ENCODE measurements at places on chromosomes 4 and X.
A peak's percentile ranks its signal among the peaks of the same experiment; 100 is the strongest.

- ATAC-seq: no peak
These were observed 8.6 kb downstream of the OPHN1 start for GRCh38 chrX:68424719-68425118.

GRCh38 chr4:183149616-183150539, 50.8 kb downstream of the WWC2 start:
- ATAC-seq: no peak

DNA sequence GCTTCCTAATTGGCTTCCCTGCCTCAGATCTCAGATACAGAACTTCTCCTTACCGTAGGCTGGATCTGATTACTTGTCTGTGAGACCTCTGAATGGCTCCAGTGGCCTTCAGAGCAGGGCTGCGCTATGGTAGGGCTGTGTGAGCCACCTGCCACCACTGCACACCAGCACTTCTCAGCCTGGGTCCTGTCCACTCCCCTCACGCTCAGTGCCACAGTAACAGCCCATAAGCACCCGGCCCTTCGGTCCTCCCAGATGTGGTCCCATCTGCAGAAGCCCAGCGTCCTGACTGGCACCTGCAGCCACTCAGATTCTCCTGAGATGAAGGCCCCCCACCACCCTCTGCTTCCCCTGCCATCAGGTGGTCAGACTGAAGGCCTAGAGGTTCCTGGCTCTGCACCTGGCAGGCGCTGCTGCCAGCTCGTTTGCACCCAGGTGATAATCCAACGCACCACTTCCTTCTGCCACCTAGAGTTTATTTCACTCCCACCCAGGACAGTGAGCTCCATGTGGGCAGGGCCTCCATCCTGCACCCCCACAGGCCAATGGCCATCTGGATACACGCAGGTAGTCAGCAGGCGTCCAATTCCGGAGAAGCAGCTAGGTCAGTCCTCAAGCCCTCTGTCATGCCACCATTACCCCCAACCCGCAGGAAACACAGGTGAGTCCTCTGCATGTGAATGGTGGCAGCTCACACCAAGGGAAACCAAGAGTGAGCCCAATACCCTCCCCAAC, 5.4 kb downstream of the WDR1 start:
- ATAC-seq: no peak

GRCh38 chr4:47703008-47703407, 134.9 kb downstream of the CORIN start:
- ATAC-seq: no peak

GRCh38 chr4:113773014-113773413, 11.5 kb upstream of the CAMK2D start:
- no peak for ATAC-seq

DNA sequence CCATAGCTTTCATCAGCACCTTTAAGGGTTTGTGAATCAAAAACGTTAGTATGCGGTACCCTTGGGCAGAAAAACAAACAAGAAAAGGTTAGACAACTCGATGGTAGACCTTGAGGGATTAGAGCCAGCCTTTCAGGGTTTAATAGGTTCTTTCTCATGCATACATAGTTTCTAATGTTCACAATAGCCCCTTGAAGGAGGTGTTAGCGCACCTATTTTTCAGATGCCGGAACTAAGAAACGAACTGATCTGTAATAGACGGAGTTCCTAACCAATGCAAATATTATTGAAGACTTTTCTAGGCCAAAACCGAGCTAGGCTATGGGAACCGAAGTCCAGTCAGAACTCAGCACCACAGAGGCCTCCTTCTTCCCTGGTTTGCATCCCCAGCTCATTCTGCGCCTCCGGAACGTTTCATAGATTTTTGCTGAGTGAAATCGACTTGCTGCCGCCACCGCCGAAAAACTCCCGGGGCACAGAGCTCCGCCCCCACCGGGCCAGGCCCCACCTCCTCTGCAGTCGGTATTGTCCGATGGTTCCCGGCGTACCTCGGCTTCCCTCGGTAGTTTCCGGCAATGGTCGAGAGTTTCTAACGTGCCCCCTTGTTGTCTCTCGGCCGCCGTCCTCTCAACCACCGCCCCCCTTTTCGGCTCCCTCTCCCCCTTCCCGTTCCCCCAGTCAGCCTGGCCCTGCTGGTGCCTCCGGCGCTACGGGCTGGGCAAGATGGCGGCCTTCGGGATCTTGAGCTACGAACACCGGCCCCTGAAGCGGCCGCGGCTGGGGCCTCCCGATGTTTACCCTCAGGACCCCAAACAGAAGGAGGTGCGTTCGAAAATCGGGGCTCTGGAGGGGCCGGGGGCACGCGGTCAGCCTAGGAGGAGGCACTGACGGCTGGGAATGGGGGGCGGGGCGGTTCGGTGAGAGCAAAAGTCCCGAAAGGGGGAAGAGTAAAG, at the start of gene MED12:
TSS of gene MED12 (plus strand) at position 565 of the 953 bp plus-strand sequence. CDS start at position 724, 159 bp downstream.
- peak; percentile 99 for ATAC-seq

DNA sequence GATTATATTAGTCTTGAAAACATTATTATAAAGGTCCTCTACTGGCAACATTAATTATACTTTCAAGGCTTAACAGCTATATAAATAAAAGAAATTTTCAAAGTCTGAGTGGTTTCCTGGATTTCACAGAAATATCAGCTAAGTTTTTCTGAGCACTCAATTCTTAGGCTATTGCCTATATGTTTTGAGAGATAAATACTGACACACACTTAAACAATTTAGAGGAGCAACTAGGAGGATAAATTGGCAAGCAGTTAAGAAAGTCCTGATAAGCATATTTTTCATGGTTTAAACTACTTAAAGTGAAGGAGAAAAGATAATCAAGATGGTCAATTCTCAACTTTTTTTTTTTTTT, 2.7 kb upstream of the MGARP start:
- peak; percentile 6 for ATAC-seq

- no peak for ATAC-seq
These were observed 40.1 kb upstream of the KLHL34 start for GRCh38 chrX:21698272-21698671.

- no peak for ATAC-seq
These were observed 60.2 kb upstream of the HS3ST1 start for GRCh38 chr4:11488657-11489452.

- no peak for ATAC-seq
These were observed 35.8 kb downstream of the BCOR start for GRCh38 chrX:40061871-40062524.

GRCh38 chr4:52231526-52231925, 180.4 kb downstream of the SPATA18 start:
- ATAC-seq: no peak

- ATAC-seq: no peak
These were observed 3.7 kb downstream of the C4orf54 start for GRCh38 chr4:99653916-99654315.

GRCh38 chr4:57094832-57095223, 15.4 kb downstream of the IGFBP7 start:
- ATAC-seq: peak; percentile 51

DNA sequence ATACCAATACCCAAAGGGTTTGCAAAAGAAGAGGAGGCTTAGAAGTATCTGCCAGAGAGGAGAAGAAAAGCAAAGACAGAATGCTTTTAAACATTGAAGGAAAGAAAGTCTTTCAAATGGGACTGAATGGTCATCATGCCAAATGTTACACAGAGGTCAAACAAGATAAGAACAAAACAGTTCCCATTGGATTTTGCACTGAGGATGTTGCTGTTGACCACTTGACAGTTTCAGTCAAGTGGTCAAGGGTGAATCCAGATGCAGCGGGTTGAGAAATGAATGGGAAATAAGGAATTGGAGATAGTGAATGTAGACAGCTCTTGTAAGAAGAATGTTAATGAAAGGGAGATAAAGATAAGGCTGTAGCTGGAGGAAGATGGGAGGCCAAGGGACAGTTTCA, 64.8 kb upstream of the FGG start:
- ATAC-seq: no peak

DNA sequence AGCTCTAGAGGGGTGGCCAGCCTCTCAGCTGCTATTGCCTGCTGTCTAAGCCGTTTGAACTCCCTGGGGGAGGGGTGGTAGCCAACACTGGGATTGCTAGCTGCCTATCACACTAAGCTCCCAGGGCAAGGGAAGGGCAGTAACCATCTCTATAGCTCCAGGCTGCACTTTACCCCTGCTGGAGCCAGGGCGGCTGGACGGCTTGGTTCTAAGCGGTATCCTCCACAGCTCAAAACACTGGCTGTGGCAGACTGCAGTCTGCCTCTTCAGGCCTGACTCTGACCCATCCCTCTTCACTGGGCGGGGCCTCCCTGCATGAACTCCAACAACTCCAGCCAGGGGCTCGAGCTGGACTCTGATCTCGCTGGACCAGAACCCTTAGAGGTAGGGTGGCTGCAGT, 55.3 kb upstream of the GNRHR start:
- no peak for ATAC-seq

- no peak for ATAC-seq
These were observed 13.8 kb downstream of the PCDH10 start for GRCh38 chr4:133162941-133163340.

DNA sequence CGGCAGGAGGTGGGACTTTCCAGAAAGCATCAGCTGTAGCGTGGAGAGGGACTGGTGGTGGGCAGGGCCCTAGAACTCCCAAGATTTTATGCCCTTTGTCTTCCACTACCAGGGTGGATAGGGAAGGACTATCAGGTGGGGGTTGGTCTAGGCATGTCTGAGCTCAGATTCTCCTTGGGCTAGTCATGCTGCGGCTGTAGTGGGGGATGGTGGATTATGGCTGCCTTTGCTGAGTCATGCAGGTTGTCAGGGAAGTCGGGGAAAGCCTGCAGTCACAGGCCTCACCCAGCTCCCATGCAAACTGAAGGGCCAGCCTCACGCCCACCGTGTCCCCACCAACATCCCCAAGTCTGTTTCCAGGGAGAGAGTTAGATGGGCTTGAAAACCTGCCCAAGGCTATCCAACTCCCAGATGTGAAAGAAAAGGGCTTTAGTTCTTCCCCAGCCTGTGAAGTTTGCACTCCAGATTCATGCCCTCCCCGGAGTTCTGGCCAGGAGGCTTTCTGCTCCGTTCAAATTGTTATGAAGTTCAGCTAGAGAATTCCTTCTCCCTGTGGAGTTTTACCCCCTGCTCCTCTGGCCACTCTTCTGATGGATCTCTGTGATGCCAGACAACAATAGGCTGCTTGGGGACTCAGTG, 13.4 kb upstream of the MEPE start:
- ATAC-seq: peak; percentile 86

- ATAC-seq: no peak
These were observed 57.0 kb upstream of the MAP9 start for GRCh38 chr4:155433636-155434360.

DNA sequence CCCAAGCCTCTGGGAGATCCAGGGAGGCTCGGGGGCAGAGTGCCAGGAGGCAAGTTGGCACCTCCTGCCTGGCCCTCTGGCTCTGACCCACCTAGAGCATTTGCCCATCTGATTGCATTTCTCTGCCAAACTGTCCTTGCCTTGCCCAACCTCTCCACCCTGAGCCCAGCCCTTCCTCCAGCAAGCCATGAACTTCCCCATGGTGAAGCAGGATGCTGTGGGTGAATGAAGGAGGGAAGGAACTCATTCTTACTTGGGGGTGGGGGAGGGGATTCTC, 9.3 kb upstream of the CNGA2 start:
- no peak for ATAC-seq

GRCh38 chr4:168817370-168817769, 192.7 kb downstream of the CBR4 start:
- no peak for ATAC-seq

DNA sequence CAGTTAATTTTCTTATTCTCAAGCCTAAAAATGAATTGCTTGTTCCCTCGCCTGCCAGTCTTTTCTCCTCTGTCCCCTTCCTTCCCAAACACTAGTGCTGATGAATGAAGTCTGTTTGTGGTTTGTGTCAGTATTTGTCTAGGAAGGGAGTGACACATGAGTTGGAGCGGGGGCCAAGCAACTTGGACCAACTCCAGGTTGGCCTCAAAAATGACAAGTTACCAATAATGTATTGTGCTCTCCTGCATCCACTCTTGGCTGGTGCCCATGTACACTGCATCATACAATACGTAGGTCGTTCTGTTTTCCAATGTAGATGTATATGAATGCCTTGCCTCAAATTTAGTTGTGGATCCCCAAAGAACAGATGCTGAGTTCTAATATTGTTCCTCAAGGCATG, 223.0 kb upstream of the GPC4 start:
- ATAC-seq: no peak

DNA sequence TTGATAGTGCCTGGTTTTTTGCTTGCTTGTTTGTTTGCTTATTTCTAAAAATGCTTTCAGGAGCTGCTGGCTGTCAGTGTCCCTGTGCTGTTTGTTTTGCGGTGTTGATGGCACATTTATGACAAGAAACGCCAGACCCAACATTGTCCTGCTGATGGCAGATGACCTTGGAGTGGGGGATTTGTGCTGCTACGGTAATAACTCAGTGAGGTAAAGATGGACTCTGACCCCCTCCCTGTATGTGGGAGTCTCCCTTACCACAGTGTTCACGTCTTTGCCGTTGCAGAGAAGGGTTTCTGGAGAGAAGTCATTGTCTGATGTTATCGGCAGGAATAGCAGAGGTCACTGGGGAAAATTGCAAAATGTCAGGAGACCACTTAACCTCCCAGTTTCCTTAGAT, at the start of gene ARSH:
TSS of gene ARSH (plus strand) at position 52 of the 400 bp plus-strand sequence. CDS start at position 119, 67 bp downstream.
- ATAC-seq: no peak

Data from SK-N-SH treated with all-trans-retinoic acid at 6 μM for 48 hours (cell line).